Adipocyte (in vitro differentiated cells): ENCODE measurements at places on chromosomes 12 and 14.

- peak; percentile 62 for DNase-seq
These were observed 35.7 kb downstream of the NRDE2 start for GRCh38 chr14:90295870-90296516.

DNA sequence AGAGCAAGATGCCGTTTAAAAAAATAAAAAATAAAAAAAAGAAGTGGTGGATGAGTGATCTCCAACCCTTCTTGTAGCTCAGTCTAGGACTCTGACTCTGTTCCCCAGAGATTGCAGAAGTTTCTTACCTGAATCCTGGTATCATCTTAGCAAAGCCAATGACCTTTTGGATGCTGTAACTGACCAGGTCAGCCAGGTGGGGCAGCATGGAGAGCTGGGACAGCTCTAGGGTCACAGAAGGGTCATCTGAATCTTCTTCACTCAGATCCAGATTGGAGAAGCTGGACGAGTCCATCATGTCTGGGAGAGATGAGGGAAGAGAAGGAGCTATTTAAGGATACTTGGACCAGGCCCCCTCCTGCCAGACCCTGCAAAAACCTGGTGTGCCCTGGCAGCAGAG lies 35.8 kb upstream of the HDAC7 start:
- DNase-seq = no peak

GRCh38 chr14:57390806-57391516 lies 575 bp downstream of the NAA30 start:
- DNase-seq = peak; percentile 63

DNA sequence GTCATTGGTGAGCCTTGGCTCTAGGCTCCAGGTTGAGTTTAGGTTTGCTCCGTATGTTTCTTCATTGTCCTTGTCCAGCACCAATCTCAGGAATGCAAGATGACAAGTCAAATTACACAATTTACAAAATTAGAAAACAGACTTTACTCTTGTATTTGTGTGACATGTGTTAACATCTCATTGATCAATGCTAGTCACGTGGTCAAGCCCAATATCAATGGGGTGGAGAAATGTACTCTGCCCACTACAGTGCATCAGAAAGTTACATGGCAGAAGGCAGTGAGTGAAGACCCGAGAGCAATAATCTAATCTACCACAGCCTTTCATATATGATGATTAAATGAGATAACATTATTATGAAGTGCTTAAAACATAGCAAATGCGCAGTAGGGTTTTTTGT lies 94.8 kb downstream of the ETNK1 start:
- DNase-seq = no peak

DNA sequence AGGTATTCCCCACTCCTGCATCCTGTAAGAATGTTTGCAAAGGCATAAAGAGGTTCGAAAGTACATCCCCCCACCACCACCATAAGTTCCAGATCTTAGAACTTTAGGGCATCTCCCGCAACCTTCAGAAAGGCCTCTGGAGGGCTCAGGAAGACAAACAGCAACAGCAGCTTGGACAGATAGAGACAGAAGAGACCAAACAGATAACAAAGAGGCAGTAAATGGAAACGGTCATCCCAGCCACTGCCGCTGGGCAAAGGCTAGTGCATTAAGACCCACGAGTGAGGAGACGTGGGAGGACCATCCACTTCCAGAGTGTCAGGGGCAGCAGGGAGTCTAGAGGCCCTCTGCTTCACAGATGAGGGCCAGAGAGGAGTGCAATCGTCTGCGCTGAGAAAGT lies 124.3 kb downstream of the CRACR2A start:
- no peak for DNase-seq

DNA sequence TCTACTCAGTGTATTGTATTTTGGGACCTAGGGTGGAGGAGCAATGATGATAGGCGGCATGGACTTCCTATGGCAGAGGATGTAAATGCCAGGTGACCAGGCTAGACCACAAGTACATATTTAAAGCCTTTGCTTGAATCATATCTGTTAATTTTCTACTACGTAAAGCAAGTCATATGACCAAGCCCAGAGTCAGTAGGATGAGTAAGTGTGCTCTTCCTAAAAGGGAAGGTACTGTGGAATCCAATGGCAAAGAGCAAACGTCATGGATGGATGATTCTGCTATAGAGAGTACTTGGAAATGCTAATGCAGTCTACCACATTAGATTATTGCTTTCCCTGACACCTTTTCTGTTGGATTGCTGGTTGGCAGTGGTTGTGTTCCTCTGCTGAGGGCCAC lies 16.8 kb downstream of the GPATCH2L start:
- DNase-seq = no peak

DNA sequence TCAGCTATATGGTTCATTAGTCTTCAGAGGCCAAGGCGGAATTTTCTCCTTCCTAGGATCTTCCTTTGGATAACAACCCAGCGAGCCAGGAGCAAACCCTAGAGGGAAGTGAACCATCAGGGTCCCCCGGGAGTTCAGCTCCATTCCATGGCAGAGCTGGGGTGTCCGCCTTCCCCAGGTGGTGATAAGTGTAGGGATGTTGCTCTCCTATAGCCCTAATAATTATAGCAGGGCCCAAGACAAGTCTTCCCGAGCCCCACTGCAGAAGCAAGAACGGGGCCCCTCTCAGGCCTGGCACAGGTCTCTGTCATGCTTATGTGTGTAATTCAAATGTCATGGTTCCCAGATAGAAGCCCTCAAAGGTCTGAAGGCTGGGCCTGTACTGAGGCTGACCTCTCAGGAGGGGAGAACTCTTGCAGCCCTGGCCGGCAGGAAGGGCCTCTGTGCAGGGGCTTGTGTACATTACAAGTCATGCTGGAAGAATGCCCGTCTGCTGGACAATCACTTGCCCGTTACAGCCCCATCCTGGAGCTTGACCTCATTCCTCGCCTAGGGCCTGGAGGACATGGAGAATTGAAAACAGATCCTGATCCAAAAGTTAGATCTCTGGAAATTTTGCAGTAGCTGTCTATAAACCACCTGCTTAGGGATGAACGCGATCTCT lies 17.3 kb downstream of the LRTM2 start:
- peak; percentile 25 for DNase-seq

DNA sequence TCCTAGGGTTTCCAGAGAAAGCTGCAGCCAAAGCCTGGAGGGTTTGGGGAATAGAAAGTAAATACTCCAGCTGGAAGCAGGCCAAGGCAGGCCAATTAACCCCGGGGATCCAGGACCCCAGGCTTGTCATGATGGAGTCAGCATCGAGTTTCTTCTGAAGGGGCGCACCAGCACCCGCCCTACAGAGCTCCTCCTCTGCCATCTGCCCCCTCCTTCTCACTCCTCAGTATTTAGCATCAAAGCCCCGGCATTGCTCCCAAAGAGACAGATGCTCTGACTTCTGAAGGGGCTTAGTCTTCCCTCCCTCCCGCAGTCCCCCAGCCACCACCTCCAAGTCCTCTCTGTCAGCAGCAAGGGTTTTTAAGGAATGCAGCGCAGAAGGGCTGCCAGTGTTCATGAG lies 285.1 kb upstream of the NOS1 start:
- no peak for DNase-seq

DNA sequence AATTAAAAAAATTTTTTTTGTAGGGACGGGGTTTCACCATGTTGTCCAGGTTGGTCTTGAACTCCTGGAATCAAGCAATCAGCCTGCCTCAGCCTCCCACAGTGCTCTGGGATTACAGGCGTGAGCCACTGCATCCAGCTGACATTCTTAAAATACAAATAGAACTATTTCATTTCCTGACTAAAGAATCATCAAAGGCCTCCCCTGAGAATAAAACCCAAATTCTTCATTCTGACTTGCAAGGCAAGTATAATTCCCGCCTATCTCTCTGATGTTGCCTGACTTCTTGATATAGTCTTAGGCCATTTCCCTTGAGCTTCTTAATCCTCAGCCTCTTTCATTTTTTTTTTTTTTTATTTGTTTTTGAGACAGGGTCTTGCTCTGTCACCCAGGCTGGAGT lies 4.4 kb upstream of the BICD1 start:
- no peak for DNase-seq

GRCh38 chr12:119425623-119426022 lies 91.1 kb downstream of the CCDC60 start:
- DNase-seq = no peak

DNA sequence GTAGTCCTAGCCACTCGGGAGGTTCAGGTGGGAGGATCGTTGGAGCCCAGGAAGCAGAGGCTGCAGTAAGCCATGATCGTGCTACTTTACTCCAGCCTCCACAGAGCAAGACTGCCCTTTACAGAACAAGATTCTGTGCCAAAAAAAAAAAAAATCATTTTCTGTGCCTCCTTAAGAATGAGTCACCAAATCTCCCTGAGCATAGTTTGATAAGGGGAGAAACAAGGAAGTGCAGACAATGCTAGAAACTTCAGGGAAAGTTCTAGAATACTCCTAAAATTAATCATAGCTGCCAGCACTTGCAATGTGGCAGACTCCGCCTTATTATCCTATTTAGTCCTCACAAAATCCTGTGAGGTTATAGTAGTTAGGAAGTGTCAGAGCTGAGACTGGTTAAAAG lies 74.5 kb downstream of the KCNK10 start:
- peak; percentile 4 for DNase-seq

- DNase-seq = no peak
These were observed 281.2 kb downstream of the RGS6 start for GRCh38 chr14:72213424-72213823.

DNA sequence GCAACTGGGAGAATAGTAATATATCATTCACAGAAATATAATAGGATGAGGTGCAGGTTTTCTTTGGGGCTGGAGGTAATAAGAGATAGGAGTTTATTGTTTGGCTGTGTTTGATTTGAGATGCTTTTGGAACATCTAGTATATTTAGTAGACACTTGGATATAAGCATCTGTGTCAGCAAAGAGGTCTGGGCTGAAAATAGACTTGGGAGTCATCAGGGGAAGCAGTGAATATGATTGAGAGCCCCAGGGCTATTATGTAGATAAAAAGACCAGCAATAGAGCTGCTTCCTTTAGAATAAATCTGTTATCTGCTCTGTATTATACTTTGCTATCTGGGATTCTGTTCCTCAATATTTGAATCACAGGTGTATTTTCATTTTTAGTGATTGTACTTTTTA lies 36.6 kb downstream of the SPATA7 start:
- no peak for DNase-seq

- DNase-seq = no peak
These were observed 764.3 kb downstream of the SLC6A15 start for GRCh38 chr12:84148335-84148734.

DNA sequence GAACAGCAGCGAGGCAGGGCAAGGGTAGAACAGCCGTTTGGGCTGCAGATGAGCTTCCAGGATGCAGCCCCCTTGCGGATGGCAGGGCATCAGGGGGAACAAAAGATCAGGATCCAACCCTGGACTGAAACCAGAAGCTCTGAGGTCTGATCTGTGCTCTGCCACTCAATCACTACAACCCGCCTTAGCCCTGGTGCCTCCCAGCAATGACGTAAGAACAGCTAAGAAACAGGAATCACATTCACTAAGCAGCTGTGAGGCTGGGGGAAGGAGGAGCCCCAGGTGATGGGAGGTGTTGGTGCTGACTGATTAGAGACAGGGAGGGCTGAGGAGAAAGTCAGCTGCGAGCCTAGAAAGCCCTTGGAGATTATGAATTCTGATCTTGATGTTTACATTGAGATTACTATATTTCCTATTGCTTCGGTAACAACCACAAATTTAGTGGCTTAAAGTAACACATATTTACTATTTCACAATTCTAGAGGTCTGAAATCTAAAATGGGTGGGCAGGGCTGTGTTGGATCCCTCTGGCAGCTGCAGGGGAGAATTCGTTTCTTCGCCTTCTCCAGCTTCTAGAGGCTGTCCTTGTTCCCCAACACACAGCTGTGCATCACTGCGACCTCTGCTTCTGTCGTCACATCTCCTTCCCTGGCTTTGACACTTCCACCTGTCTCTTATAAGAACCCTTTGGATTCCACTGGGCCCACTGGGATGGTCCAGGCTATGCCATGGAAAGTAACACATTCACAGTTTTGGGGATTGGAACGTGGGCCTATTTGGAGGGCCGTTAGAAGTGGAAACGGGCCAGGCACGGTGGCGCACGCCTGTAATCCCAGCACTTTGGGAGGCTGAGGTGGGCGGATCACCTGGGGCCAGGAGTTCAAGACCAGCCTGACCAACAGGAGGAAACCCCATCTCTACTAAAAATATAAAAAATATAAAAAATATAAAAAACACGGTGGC lies 6.1 kb upstream of the CD9 start:
- no peak for DNase-seq

- DNase-seq = no peak
These were observed 299.7 kb upstream of the FBXO33 start for GRCh38 chr14:39731912-39732311.

GRCh38 chr12:73106296-73106695 lies 834.1 kb downstream of the TRHDE start:
- DNase-seq = no peak

GRCh38 chr14:74618078-74618952 lies 6.3 kb upstream of the LTBP2 start:
- DNase-seq = peak; percentile 72

GRCh38 chr14:97311411-97311810 lies 514.2 kb downstream of the VRK1 start:
- DNase-seq = no peak

GRCh38 chr12:56596815-56597214 lies 33.3 kb downstream of the BAZ2A start:
- no peak for DNase-seq
